ENCODE measurements at places on chromosomes 7 and 10.
A peak's percentile ranks its signal among the peaks of the same experiment; 100 is the strongest.

DNA sequence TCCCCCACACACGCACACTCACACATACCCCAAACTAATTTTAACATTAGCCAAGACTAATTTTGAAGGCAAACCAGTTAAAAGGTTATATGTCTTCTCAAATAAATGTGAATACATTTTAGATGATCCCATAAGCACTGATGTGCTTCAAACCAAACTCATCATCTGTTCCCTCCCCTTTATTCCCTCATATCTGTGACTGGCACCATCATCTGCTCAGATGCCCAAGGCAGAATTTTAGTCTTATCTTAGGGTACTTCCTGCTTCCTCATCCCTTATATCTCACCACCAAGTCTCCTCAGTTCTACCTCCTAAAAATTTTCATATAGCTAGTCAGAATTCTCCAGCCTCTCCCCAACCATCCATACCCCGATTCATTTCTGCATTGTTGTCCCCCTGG lies 80.4 kb downstream of the UPF2 start:
- DNase-seq = no peak

GRCh38 chr7:101838837-101839483 lies 21.5 kb downstream of the CUX1 start:
- peak; percentile 72 for DNase-seq

GRCh38 chr10:113427811-113428558 lies 124.9 kb upstream of the HABP2 start:
- DNase-seq = no peak

GRCh38 chr10:89522463-89522862 lies 12.9 kb downstream of the SLC16A12 start:
- no peak for DNase-seq

GRCh38 chr10:31590023-31590800 lies 271.2 kb downstream of the ZEB1 start:
- DNase-seq = no peak

DNA sequence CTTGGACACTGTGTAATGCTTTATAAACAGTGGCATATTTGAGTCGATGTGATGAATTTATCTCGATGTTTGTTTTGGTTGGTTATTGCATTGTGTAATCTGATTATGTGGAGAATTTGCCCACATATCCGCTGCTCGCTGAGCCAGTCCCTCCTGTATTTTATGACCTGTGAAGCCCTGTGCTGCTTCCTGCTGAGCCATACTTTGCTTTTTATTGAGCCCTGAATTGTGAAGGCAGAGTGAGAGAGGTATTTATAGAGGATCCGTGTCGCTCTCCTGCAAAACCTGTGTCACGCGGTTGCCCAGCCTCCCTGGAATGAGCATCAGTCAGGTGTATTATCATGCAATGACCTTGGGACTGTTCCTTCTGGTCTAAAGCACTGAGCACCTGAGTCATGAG lies 253.7 kb downstream of the ARHGAP21 start:
- no peak for DNase-seq

DNA sequence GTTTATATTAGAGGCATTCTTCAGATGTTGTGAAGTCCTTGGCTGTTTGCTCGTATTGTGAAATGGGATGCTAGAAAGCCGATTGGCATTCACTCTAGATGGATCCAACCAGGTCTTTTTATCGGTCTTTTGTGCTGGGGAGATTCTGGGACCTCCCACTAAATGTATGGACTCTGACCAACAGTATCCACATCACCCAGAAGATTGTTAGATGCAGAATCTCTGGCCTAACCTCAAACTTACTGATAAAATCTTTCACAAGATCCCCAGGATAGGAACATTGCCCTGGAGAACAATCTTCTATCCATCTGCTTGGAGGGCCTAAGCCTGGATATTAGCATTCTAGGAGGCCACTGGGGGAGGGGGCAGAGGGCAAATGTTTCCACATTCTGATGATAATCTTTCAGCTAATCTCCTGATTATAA lies 160.9 kb downstream of the PLXDC2 start:
- DNase-seq = peak; percentile 48

- DNase-seq = no peak
Measured at GRCh38 chr7:47283497-47284131, 298.3 kb downstream of the TNS3 start.

DNA sequence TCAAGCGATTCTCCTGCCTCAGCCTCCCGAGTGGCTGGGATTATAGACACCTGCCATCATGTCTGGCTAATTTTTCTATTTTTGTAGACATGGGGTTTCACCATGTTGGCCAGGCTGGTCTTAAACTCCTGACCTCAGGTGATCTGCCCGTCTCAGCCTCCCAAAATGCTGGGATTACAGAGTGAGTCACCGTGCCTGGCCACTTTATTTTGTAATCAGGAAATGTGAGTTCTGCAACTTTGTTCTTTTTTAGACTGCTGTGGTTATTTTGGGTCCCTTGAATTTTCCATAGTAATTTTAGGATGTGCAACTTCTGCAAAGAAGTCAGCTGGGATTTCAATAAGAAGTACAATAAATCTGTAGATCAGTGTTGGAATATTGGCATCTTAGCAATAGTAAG lies 96.8 kb downstream of the CYTH3 start:
- DNase-seq = no peak

DNA sequence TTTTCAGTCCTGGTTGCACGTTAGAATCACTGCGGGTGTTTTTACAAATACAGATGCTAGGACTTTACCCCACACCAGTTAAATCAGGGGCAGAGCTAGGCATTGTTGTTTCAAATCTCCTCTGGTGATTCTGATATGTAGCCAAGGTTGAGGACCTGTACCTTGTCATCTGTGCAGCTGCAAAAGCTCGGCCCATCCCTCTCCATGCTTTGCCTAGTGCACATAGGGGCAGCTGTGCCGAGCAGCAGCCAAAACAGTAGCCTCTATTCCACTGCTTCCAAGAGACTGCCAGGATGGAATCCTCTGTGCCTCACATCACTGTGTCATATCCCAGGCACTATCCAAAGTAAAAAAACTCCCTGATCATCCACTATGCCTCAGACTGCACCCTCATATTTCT lies 181.3 kb downstream of the CDK14 start:
- DNase-seq = no peak

GRCh38 chr7:156823435-156823834 lies 69.5 kb downstream of the LMBR1 start:
- no peak for DNase-seq

DNA sequence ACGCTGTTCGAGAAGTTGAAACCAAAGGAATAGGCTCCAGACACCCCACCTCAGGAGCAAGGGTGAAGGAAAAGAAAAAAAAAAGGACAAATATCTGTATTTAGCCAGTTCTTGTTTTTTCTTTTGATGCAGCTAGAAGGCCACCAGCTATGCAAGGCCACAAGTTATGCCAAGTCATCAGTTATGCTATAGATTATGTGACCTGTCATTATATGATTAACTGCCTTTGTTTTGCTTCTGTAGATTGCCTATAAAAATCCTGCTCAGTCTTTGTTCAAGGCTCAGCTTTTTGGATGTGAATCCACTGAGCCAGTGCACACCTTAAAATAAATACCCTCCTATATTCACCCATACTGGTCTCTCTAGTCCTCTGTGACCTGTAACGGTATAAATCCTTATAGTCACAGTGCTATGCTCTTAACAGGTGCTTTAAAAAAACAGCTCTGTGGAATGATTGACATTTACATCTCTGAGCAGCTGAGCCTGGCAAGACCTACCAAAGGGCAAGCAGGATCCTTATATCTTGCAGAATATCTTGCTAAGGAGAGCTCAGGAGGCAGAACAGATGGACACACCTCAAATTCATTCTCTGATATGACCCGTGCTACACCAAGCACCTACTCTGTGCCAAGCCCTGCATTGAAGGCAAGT lies 20.4 kb downstream of the MAT1A start:
- DNase-seq = no peak

DNA sequence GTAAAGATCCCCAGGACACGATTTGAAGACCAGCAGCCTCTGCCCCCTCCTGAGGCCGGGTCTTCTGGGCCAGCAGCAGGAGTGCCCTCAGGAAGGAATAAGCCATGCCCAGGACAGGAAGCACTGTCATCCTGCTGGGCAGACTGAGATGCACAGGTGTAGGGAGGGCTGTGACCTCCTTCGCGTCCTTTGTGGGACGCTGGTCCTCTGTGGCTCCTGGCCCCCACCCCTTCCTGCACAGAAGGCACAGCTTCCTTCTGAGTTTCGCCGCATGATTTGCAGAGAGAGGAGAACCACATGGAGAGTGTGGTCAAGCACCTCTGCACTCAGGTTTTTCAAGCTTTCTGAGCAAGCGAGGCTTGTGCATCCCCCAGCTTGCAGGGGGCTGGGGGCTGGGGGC lies 112.7 kb downstream of the RGS10 start:
- no peak for DNase-seq

DNA sequence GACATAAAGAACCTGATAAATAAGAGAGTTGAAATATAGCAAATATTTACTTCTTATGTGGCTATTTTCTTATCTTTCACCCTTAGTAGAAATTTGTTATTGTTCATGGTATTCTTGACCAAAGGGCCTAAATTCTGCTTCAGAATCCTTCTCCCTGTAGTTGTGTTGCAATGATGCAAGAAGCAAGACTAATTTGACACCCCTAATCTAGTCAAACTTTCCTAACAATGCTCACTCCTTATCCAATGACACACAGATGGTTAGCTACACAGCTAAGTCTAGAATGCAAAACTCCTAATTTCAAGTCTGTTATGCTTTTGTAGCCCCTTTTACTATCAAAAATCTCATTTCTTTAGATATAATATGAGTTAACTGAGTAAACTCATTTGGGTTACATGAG lies 56.1 kb downstream of the TWIST1 start:
- DNase-seq = no peak

DNA sequence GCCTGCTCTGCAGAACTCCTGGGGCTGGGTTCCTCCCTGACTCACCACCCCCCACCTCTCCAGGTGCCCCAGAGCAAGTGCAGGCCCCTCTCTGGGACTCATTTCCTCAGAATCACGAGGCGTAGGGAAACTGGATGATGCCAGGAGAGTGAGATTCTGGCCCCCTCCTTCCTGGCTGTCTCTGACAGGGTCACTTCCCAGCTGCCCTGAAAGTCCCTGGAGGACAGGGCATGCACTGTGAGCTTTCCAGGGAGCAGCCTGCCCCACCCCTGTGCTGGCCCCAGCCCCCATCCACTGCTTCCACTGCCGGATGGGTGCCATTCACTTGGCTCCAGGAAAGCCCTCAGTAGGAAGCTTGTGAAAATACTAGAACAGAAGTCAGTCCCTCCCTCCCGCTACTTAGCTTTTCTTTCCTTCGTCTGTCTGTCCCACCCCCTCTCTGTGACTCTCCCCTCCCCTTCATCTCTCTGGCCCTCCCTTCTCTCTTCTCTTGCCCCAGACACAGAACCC lies 10.4 kb downstream of the TACR2 start:
- DNase-seq = peak; percentile 27

GRCh38 chr7:149285603-149286002 lies 23.6 kb downstream of the ZNF783 start:
- DNase-seq = peak; percentile 49

GRCh38 chr7:2258661-2259365 lies 16.8 kb downstream of the NUDT1 start:
- DNase-seq = no peak

DNA sequence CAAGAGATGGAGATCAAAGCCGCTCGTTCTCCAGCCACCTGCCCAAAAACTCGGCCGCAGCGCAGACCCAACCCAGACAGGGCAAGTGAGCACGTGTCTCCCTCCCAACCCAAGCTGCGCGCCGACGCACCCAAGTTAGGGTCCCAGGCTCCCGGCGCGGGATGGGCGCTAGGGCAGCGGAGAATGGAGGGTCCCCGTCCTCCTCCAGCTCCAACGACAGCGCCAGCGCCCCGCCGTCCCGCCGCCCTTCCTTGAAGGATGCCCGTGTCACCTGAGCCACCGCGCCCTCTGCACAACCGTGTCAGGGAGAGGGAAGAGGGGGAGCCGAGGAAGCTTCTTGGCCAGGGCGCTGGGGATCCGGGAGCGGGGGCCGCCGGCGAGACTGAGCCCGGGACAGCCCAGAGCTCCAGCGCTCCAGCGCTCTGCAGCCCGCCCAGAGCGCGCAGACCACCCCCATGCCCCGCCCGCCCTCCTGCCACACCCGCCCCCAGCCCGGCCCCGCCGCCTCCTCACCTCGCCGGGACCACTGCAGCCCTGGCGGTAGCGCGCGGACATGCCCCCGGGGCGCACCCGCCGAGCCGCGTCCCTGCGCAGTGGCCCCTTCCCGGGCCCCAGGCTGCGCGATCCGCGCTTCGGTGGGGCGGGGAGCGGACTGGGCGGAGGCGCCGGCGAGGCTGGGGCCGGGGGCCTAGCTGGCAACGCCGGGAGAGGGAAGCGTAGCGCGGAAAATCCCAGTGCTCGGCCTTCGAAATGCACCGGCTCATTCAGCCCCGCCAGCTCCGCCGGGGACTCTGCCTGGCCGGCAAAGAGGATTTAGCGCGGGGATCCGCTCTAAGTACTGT lies at the start of gene SLC16A12:
Gene SLC16A12 (minus strand): TSS at position 424 of the 842 bp plus-strand sequence. CDS start 73,016 bp downstream, outside the sequence.
- DNase-seq = peak; percentile 76

DNA sequence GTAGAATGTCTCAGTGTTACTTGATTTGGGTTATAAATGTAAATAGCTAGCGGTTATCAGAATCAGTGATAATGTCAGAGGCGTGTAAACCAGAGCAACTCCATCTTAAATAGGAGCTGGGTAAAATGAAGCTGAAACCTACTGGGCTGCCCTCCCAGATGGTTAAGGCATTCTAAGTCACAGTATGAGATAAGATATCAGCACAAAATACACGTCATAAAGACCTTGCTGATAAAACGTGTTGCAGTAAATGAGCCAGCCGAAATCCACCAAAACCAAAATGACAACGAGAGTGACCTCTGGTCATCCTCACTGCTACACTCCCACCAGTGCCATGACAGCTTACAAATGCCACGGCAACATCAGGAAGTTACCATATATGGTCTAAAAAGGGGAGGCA lies 172.3 kb downstream of the CHRM2 start:
- DNase-seq = no peak

GRCh38 chr7:100432621-100433275 lies 3.1 kb downstream of the MEPCE start:
- no peak for DNase-seq

GRCh38 chr7:69738396-69738951 lies 140.2 kb downstream of the AUTS2 start:
- DNase-seq = peak; percentile 88

DNA sequence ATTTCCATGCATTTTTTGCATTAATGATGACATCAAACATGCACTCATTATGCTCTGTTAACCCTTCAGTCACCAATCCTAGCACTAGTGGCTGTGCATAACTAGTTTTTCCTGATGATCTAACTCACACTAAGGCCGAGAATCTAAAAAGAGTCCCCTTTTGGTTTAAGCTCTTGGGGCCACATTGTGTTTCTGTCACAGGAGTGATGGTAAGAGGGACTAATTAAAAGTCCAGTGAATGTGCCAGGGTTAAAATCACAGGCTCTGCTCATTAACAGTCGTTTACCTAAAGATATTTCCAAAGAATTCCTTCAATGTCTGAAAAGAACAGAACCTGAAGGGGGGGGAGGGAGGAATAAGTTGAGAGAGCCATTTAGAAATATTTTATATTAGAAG lies 359.0 kb upstream of the ANKRD30A start:
- DNase-seq = no peak

DNA sequence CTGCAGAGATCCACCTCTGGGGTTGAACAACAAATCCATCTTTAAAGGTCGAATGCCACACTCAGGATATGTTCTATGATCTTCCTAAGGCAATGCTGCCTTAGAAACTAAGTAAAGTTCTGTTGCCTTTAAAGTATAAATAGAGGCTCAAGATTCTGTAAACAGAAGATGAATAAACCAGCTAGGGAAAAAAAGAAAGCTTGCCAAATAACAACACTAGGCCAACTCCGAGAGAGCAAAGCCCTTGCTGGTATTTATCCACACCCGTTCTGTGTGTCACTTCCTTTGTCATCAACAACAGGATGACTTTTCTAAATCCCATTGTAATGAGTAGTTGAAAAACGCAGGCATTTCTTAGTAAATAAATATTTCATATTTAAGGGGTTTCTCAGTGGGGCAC lies 330.0 kb upstream of the GLI3 start:
- no peak for DNase-seq
